ENCODE measurements at places on chromosomes 1 and 21.

DNA sequence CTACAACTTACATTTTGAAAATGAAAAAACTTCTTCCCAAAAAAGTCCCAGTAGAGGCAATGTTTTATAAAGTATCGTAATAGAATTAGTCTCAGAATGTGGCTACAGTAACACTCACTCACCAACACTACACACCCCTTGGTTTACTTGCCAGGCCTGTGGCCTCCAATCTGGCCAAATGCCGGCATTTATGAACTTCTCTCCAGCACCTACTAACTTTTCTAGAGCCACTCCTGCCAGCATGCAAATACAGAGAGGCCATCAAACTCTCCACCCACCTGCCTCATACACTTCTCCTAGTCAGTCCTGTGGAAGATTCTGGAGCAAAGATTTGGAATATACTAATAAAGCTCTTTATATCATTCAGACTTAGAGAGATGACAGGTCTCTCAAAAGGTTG is 32.3 kb downstream of the STPG1 start:
- no peak for DNase-seq

DNA sequence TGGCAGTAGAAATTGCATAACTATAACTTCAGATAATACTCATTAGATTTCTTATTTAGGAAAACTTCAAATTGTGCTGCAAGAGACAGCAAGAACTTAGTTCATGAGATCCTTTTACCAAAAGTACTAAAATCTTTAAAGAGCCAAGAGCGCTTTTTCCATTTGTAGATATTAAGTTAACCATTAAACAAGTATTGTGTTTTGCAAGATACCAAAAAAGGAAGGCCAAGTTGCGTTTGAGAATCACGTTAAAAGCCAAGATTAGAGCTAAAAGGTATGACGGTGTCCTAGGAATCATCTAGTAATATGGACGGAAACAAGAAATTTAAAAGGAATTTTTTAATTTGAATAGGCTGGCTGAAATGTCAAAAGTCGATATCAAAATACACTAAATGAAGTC is 361.3 kb upstream of the LYPLAL1 start:
- DNase-seq, result no peak

DNA sequence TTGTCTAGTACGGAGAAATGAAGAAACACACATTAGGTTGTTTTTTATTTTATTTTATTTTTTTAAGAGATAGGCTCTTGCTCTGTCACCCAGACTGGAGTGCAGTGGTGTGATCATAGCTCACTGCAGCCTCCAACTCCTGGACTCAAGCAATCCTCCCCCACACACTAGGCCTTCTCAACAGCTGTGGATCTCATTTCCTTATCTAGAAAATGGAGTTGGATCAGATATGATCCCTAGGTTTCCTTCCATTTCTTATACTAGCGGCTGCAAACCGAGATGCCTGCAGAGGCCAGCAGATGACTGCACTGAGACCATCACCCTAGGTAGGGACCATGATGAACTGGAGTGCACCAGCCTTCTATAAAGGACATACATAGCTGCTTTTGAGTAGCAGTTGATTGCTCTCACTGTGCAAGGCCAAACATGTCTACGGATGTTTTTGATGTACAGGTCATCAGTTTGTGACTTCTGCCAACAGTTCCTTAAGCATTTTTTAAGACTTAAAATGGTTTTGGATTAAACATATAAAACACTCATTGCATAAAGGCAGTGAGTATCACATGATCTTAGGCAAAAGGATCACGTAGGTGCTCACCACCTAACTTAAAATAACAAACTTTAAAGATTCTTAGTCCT is 11.4 kb upstream of the KLHL12 start:
- peak; percentile 15 for DNase-seq

GRCh38 chr1:17662786-17663185 is 92.3 kb upstream of the ACTL8 start:
- no peak for DNase-seq

- DNase-seq, result peak; percentile 8
Measured at GRCh38 chr1:110555807-110556470, 37.0 kb upstream of the KCNA10 start.

GRCh38 chr1:199529324-199529723 is 498.2 kb upstream of the NR5A2 start:
- no peak for DNase-seq

DNA sequence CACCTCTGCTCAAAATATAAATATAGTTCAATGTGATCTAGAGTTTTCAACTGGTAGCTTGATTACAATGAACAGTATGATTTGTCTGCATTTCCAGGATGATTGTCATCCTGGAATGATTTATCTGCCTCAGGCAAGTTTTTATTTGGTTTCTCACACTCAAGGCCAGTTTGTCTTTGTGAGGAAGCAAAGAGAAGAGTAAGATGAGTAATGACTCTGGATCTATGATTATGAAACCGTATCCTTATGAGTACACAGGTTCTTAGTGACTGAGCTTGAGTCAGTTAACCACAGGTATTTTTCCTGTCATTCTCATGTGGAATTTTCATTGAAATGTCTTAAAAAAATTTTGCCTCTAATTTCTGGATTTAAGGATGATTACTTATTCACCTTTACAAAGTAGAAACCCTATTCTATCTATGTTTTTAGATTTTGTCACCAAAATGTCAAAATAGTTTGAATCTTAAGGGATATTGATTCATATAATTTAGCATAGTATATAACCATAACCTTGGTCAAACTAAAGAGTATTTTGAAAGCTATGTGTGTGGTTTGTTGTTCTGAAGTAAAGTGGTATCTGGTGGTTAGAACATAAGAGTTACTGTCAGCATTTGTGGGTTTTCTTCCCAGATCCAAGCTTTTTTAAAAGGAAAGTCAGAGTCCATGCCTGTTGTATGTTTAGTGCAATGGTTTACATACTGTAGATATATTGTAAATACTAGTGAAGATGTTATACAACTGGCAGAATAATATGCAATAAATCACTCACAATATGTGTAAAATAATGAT is 145.0 kb downstream of the RASAL2 start:
- no peak for DNase-seq

DNA sequence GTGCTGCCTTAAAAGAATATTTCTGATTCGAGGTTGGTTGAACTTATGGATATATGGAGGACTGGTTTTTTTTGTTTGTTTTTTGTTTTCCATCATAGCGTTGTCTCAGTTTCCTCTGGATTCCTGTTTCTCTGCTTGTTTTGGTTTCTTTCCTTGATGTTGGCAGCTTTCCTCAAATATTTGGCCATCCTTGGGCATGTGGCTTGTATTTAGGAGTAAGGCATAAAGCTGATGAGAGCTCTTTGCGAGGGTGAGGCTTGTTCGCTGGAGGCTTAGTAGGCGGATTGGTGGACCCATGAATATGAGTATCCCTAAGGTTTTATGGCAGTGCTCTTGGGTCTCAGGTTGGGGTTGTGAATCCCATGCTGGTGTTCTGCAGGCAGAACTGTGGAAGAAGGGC is 22.9 kb downstream of the DYRK1A start:
- no peak for DNase-seq

DNA sequence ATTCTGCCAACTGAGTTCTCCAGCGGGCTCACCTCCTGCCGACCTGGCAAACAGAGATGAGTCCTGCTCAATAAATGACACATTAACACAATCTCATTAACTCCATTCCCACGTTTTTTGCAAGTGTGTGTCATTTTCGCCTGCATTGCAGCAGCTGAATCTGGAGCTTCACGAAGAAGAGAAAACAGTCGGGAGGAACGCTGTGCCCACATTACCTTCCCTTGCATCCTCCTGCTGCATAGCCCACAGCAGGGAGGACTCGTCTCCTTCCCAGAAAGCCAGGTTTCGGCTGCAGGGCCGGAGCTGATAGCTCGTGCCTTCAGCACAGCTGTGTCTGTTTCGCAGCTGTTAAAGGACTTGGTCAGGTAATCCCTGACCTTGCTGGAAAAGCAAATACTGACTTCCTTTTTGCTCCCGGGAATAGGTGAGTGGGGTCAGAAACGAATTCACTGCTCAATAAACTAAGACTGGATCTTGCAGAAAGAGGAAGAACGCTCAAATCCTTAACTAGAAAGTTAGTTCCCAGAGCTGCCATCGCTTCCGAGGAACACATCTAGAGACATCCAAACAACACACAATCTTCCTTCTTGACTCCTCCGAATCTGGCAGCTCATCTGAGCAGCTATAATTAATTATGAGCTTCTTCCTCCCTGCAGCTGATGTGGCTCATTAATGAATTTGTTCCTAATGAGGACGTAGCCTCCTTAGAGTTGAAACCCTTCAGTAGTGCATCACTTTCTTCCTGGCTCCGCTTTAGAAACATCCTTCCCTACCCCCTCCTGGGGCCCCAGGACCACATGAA is 33.0 kb downstream of the KANK4 start:
- DNase-seq, result no peak

DNA sequence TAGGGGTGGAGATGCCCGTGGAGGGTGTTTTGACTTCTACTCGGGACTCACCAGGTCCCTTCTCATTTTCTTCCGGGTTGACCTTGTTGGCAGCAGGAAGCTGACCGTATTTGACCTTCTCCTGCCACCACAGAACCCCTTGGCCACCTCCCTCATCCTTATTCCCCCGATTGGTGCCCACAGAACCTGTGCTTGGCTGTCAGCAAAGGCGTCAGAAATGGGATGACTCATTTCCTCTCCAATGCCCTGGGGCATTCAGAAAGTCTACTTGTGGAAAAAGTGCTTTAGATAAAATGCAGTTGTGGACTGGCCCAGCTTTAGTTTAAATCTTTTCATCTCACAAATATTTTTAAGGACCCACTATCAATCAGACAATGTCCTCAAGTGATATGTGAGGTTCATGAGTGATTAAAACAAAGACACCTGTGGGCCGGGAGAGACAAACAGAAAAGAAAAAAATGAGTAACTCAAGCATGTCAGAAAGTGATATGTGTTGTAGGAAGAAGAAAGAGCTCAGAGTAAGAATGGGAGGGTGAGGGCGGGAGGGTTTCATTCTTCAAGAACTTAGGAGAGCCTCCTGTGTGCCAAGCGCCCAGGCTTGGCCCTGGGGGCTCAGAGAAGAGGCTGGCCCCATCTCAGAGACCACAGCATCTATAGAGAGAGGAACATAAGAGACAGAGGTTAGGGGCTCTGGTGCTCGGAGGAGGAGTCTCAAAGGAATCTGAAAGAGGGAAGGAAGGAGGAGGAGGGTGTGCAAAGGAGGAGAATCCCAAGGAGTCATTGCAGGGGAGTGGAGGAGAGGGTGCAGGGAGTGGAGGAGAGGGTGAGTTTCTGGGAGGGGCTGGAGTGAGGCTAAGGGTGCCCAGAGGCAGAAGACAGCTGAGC is 221.6 kb upstream of the VAMP3 start:
- peak; percentile 73 for DNase-seq

GRCh38 chr21:34075091-34075425 is 1.7 kb downstream of the MRPS6 start:
- no peak for DNase-seq

GRCh38 chr1:240946926-240947325 is 335.0 kb upstream of the GREM2 start:
- DNase-seq, result peak; percentile 60

DNA sequence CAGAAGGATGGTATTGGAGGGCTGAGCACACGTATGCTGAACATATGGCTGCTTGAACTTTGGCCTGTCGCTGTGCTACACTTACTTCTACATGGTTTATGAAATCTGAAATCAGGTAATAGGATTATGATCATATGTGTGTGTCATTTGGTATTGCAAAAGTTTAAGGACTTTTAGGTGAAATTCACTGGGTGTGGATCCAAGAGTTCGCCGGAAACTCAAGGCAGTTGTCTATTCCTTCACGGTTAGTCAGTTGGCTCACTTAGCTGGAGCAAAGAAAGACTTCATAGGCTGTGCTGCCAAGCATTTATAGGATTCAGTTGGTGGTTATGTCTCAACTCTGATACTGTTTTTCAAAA is 927 bp downstream of the UAP1 start:
- DNase-seq, result peak; percentile 38

- DNase-seq, result peak; percentile 56
Measured at GRCh38 chr1:64579767-64580166, 109.8 kb downstream of the CACHD1 start.

DNA sequence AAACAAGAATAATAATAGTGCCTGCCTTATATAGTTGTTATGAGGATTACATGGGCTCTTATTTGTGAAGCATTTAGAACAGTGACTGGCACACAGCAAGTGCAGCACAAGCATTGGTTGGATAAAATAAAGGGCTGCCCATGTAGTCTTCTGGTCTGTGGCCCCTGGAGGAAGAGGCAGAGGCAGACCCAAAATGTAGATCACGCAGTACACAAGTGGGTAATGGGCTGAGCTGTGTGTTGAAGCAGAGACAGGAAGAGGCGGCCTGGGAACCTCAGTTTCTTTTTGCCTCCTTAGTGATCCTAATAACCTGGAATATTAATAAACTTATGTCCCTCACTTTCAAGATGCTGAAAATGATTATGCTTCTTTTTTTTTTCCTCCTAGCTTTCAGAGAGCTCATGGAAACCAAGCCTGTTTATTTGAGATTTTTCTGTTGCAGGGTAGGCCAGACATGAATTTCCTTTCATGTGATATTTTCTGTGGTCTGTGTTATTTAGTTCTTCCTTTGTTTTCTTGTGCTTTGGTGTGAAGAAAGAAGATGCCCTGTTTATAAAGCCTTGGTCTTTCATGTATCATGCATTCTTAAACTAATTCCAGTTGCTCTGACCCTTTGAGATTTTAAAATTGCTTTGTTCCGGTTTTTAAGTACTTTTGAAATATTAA is 42.5 kb downstream of the LRRC8D start:
- DNase-seq, result no peak

DNA sequence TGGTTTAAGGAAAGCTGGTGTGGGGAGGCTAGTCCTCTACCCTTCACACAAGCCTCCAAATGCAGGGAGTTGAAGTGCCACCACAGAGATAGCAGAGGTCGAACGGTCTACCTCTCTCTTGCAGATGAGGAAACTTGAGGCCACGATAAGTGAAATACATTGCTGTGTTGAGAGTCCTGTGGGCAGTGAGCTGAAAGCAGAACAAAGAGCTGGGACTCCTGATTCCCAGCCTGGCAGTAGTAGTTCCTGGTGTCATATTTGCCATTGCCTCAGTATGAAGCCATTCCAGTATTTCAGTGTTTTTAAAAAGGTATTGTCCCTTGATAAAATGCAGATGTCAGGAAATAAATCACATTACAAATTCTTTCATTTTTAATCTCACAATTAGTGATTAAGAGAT is 28.6 kb downstream of the AK4 start:
- DNase-seq, result peak; percentile 52

DNA sequence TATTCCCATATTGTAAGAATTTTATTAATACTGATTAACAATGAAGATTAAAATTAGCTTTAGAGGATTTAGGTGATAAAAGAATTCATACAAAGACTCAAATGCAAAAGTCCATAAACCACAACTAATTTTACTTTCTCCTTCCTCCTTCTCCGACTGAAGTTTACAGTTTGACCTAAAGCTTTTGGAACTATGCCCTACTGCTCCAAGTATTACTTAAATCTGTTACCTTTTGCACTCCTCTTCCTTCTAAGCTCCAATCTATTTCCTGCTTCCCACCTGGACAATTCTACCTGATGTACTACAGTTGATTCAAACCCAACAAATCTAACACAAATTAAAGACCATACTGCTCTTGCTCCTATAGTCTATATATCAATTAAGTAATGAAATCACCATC is 36.3 kb downstream of the ANKRD13C start:
- DNase-seq, result no peak

GRCh38 chr1:76298399-76298798 is 223.9 kb downstream of the ST6GALNAC3 start:
- no peak for DNase-seq

GRCh38 chr1:232183802-232184201 is 446.1 kb downstream of the SIPA1L2 start:
- no peak for DNase-seq

GRCh38 chr1:25131794-25132193 is 100.5 kb downstream of the SYF2 start:
- peak; percentile 72 for DNase-seq

- no peak for DNase-seq
Measured at GRCh38 chr1:36387141-36387949, 1.6 kb upstream of the STK40 start.

GRCh38 chr1:49627781-49628180 is 396.0 kb downstream of the AGBL4 start:
- no peak for DNase-seq

Data from hematopoietic multipotent progenitor cell treated with erythropoietin and hydrocortisone succinate and interleukin-3 and kit ligand, for 4 days (in vitro differentiated cells).